Left renal pelvis (tissue), 4 donors: ENCODE measurements at places on chromosomes 6 and 20.

DNA sequence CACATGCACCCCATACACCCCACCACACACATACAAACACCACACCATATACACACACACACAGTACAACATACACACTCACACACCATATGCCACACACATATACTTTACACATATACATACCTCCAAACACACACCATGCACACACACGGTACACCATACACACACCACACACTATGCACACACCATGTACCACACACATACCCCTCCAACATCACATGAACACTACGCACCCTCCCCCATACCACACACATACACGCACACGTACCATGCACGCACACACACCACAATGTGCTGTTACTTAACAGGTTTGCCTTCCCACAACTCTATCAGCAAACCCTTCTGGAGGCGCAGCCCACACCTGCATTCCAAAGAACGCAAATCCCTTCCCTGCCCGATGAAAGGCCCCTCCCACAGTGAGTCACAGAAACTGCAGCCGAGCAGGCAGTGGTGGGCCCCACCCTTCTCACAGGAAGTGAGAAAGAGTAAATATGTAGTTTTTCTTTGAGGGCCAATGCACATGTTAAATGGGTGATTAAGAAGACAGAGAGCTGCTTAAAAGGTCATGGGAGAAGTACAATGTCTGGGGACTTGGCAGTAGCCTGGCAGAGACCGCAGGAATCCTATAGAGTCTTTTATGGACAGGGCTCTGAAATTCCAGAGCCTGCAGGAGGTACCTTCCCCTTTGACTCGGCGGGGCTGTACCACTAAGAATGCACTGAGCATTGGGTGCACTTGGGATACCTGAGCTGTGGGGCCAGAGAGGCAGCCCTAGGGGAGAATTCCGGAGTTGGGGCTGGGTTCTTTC, 34.1 kb upstream of the EZR start:
- DNase-seq, result peak; percentile 58

DNA sequence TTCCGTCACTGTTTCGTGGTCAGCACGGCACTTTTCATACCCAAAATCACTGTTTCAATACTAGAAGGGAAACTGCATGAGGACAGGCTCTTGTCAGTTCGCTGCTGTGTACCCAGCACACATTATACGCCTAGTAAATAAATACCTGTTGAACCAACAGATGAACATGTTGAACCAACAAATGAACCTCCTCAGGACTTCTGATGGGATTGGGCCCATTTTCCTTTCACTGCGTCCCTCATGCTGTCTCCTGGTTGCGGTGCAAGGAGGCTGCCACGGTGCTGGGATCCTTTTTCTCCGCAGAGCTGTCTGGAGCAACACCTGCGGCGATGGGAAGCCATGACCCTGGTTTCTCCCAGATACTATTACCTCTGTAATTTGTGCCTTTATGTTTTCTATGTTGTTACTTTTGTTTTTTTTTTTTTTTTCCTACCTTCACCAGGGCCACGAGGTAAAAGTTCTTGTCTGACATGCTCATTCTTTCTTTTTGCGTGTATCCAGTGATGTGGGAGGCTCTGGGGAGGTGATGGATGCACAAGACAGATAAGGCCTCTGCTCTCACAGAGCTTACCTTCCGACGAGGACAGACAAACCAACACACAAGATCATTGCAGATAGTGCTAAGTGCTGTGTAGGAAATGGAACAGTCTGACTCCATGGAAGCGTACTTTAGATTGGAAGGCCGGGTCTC, 1.1 kb downstream of the VAPB start:
- no peak for DNase-seq

- no peak for DNase-seq
These were observed 3.0 kb upstream of the PRDM13 start for GRCh38 chr6:99603421-99604165.

DNA sequence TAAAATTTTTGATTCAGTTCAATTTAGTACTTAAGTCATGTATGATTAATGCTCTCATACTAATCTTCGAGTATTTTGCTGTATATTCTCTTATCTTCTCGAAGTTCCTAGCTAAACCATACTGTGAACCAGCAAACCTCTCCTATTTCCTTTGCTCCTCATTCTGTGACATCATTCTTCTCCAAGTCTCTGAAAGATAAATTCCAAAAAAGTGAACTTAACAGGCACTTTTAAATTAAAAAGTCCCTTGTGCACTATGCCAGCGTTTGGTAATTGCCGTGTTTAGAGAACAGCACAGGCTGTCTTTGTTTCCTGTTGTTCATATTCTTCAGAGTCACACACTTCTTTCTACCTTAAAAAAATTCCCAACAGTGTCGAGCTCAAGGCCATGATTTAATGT, 188.4 kb upstream of the PHACTR1 start:
- no peak for DNase-seq

DNA sequence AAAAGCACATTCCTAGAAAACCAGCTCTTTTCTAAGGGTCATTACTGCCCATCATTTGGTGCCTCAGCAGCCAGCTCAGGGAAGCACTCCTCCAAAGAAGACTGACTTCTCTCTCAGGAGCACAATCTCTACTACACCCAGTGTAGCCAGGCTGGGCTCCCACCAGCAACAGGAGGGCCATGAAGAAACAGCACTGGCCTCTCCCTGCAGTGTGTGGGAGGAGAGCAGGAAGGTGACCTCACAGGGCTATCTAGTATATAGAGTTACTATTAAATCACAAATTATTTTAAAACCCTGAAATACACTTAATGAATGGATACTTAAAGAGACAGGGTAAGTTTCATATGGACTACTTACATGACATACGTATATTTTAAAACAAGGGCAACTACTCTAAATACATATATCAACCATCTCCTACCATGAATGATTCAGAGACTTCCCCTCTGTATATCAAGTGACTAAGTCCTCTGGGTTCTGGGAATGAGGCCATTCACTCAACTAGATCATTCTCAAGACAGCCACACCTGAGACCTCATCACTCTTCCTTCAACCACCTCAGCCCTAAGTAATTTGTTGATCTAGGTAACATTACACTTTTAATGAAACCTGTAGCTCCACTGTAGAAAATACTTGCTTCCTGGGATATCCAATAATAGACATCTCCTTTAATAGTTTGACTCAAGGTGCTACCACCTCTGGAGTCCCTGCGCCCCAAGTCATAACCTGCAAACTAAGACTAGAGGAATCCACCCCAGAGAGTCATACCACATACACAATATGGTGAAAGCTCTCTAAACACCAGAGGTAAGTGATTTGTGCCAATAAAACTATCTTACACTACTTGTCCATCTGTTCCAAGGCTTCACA, 25.2 kb downstream of the TBX18 start:
- no peak for DNase-seq

DNA sequence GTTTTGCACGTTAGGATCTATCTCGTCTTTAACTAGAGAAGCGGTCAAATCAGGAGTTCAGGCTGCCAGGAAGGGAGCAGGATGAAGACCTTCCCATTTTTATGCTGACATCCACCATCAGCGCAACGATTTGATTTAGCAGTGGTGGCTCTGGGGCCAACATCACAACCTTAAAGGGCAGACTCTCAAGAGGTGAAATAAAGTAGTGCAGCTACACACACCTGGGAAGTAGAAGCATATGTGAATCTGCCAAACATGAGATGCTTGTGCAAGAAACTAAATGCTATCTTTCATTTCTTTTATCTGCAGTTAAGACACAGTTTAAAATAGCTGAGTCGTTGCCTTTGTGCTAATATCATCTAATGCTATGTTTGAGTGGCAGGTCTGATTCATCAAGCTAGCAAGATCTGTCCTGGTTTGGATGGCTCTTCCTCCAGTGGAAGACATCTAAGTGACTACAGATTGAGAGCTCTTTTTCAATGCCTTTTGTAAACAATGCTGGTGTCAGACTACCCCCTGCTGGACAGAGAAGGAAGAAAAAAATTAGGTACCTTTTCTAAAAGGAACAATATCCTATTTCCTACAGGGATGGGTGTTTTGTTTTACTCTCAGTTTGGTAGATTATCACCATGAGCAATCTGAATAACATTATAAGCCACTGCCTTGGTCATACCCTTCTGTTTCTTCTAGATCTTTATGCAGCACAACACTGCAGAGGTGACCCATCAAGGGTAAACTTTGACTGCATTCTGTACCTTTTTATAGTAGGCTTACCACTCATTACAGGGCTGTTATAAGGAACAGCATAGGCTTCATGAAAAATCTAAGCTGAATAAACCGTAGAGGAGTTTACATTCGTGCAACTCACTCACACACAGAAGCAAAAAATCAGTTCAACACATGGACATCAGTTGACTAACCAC, 171.6 kb upstream of the FBXL4 start:
- peak; percentile 18 for DNase-seq

DNA sequence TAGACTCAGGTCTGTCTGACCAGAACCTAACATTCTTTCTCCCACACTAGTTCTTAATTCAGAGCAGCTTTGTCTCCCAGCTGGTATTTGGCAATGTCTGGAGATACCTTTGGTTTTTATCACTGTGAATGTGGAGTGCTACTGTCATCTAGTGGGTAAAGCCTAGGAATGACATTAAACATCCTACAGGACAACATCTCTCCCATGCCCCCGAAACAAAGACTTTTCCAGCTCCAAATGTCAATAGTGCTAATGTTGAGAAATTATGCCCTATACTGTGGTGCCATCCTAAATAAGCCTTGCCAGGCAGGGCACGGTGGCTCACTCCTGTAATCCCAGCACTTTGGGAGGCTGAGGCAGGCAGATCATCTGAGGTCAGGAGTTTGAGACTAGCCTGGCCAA, 4.2 kb upstream of the TTPAL start:
- DNase-seq, result no peak

GRCh38 chr20:48819821-48820648, 7.8 kb downstream of the PREX1 start:
- no peak for DNase-seq

DNA sequence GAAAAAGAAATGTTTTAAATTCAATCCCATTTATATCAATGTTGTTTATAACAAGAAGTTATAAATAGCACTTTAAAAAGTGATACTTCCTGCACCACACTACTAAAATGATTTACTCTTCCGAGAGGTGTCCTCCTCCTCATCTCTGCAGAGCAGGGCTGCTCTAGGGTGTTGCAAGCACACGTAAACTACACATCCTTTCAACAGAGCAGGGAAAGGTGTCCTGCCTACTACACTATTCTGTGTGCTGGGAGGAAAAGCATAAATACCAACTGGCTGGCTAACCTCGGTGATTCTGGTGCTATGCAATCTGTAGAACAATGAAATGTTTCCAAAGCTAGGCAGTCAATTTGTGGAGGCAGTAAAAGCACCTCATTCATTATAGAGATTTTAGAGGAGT, 89.5 kb upstream of the MAP7 start:
- DNase-seq, result no peak
